ENCODE measurements at places on chromosomes 5 and 9. TPM values are rescaled to one million over a fixed set of nuclear protein-coding genes. Genes with fewer than 3 reads are reported as not detected.

Gene CNTFR
- total RNA-seq = not detected

Gene ANKRD31
- total RNA-seq = 0.32 TPM

Gene STPG3
- not detected for total RNA-seq

Gene FOXD4L4
- total RNA-seq = not detected

Gene PCDHGA7
- 6.1 TPM for total RNA-seq

Gene TTC16
- 0.16 TPM for total RNA-seq

Gene PCDHGA9
- total RNA-seq = 2.7 TPM

Gene C5orf47
- not detected for total RNA-seq

Gene FAM78A
- 6.7 TPM for total RNA-seq

Gene URM1
- total RNA-seq = 79.1 TPM

Gene SLCO6A1
- not detected for total RNA-seq

Gene ADGRV1
- 6.0 TPM for total RNA-seq

Gene LRRC8A
- 42.1 TPM for total RNA-seq

Gene LCP2
- 1.1 TPM for total RNA-seq

Gene CSF1R
- total RNA-seq = not detected

Gene LCN15
- total RNA-seq = not detected

Gene APBA1
- not detected for total RNA-seq

Gene PNPLA7
- total RNA-seq = 1.8 TPM

Gene MARCHF11
- not detected for total RNA-seq

Gene SHOC1
- 0.08 TPM for total RNA-seq

Gene CNTNAP3
- total RNA-seq = 48.8 TPM

Gene PKN3
- total RNA-seq = 14.0 TPM

Gene PCDHA10
- total RNA-seq = 1.8 TPM

Gene DND1
- total RNA-seq = 1.2 TPM
